Posterior cingulate gyrus (tissue), 11 donors: ENCODE measurements at places on chromosomes 5 and 9.

DNA sequence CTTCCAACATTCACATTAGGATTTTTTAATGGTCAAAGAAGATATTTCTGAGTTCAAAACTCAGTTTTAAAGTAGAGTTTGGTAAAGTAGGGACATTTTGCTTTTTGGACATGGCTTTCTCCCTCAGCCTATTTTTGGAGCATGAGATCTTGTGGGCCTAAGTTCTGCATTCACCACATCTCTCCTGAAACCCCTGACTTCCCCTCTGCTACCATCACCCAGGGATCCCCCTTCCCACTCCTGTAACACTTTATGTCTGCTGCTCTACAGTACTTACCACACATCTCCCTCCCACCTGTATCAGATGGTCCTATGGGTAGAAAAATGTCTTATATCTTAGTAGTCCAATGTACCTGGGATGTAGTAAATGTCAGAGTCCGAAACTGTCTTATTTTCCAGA lies 48.2 kb upstream of the JAK2 start:
- DNase-seq = no peak

GRCh38 chr5:10914741-10915480 lies 153.9 kb upstream of the DAP start:
- DNase-seq = no peak

DNA sequence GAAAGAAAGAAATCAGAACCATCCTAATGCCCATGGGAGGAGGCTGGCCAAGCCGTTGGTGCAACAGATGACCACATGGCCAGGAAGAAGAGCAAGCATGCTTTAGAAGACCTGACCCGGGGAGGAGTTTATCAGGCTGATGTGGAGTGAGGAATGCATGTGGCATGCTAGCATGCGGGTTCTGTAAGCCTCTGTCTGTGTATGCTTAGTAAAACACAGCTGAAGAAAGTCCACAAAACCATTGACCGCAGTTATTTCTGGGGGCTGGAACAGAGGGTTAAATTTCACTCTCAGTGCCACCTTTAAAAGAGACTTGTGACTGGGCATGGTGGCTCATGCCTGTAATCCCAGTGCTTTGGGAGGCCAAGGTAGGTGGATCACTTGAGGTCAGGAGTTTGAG lies 19.1 kb downstream of the GFI1B start:
- DNase-seq = no peak

- DNase-seq = no peak
Measured at GRCh38 chr9:9846557-9846956, 766.2 kb downstream of the PTPRD start.

DNA sequence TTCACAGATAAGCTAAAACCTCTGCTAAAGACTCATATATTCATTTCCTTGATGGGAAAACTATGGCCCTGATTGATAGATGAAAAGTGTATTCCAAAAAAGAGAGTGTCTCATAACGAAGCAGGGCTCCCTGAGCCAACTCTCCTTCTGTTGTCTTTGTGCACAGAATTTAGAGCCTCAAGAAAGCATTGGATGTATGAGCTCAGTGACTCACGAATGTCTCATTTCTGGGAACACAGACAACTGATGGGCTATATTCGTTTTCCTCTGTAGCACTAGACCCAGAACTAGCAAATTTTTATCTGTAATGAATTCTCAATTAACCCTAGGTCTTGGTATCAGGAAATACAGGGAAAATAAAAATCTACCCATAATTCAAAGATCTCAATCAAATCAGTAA lies 88.4 kb downstream of the LMNB1 start:
- no peak for DNase-seq

GRCh38 chr9:136122425-136123383 lies 4.0 kb upstream of the TMEM250 start:
- DNase-seq = peak; percentile 94
